Thyroid gland (tissue), 4 donors: ENCODE measurements at places on chromosomes 1 and 21. TPM values are rescaled to one million over a fixed set of nuclear protein-coding genes. Genes with fewer than 3 reads are reported as not detected.

The HJV gene
- not detected for total RNA-seq

The HOOK1 gene
- total RNA-seq: 13.2 TPM

DNA sequence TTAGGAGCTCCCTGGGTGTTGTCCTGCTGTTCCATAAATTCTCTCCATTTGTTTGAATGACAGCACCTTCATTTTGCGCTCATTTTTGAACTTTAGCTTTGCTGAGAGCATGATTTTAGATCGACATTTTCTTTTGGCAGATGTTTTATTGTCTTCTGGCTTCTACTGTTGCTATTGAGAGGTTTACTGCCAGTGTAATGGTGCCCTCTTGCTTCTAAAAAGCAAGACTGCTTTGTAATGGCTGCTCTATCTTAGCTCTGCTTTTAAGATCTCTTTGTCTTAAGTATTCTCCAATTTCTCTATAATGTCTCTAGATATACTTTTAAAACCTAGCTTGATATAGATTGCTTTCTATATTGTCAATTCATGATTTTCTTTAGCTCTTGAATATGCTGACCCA lies 27.8 kb downstream of the THEM4 start:
- DNase-seq: no peak

DNA sequence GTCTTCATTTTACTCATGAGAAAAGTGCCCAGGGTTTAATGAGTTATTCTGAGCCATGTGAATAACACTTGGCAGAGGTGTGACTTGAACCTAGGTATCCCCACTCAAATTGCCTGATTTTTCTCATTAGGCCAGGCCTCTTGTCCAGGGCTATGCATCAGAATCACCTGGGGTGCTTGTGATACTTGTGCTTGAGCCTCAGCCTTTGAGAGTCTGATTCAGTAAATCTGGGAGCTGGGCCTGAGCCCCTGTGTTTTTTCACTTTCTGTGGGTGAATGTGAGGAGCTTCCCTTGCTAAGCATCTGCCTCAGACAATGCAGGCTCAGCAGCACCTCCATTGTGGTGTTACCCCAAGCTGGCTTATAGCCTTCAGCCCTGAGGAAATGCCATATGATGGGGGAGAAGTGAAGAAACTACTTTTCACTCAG lies 127.1 kb downstream of the S1PR1 start:
- DNase-seq: no peak

GRCh38 chr1:35797380-35797779 lies 10.4 kb upstream of the AGO4 start:
- no peak for DNase-seq

DNA sequence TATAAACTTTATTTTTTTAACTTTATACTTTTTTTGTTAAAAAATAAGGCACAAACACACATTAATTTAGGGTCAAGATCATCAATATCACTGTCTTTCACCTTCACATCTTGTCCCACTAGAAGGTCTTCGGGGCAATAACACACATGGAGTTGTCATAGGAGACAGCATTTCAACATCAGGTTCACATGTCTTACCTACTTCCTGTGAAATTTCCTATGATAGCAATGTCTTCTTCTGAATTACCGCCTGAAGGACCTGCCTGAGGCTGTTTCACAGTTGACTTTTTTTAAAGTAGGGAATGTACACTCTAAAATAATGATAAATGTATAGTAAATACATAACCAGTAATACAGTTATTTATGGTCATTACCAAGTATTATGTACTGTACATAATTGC lies 559.4 kb downstream of the PLPP3 start:
- no peak for DNase-seq

DNA sequence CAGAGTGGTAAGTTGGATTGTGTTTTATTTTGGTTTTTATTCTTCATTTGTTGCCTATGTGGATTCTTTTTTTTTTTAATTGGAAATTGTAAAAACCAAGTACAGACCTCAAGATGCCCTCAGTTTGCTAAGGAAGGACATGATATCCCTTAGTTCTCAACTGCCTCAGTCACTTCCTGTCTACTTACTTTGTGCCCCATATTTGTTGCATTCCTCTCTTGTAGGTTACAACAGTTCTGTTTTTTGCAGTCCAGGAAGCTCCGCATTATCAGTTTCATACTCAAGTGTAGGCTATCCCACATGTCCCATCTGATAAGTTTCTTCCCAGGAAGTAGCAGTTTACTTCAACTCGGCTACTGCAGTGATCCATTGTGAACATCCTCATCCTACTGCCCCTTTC lies 82.0 kb downstream of the RPAP2 start:
- DNase-seq: no peak

DNA sequence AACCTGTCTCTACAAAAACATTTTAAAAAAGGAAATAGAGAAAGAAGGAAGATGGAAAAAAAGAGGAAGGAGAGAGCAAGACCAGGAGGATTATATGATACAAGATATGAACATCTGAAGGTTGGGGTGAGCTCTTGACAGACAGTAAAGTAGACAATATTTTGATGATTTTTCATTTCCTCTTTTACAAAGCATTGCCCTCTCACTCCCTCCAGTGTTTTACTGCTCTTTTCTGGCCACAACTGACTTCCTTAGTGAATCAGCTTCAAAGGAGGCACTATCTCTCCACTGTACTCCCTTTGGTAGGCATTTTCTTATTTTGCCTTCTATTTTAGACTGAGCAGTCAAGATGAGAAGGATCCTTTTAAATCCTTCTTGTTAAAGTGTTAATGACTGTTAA lies 296.7 kb downstream of the KCTD3 start:
- DNase-seq: no peak

- DNase-seq: peak; percentile 46
These were observed 174.3 kb downstream of the LYPLAL1 start for GRCh38 chr1:219347921-219348391.

GRCh38 chr1:55180075-55180670 lies 35.0 kb downstream of the USP24 start:
- no peak for DNase-seq

- no peak for DNase-seq
These were observed 130.3 kb upstream of the TMEM51 start for GRCh38 chr1:15023205-15023604.

DNA sequence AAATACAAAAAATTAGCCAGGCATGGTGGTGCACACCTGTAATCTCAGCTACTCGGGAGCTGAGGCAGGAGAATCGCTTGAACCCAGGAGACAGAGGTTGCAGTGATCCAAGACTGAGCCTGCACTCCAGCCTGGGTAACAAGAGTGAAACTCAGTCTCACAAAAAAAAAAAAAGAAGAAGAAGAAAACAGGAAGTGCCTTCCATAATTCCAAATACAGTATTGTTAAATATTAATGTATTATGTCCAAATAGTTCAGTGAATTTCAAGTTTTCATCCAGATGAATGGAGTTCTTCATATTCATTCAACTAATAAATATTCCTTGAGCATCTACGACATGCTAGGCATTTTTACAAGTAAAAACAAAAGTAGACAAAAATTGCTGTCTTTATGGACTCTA lies 33.3 kb downstream of the PLEKHO1 start:
- no peak for DNase-seq

DNA sequence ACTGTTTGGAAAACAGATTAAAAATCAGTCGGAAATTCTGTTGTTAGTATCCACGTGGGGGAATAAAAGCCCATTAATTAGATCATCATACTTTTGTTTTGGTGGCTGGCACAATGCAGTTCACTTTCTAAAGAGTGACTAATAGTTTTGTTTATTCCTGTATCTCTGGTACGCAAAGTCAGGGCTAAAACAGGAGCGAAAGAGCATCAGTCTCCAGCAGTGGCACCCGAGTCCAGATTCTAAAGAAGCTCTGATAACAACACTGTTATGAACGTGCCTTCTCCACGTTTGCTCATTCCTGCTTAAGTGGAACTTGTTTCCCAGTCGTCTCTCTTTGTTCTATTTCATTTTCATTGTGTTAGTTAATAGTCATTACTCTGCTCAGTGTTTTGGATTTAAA lies 69.6 kb downstream of the HSPA13 start:
- no peak for DNase-seq

- no peak for DNase-seq
These were observed 17.4 kb upstream of the BCAR3 start for GRCh38 chr1:93699049-93699384.
